NCI-H226 (cell line): ENCODE measurements at places on chromosomes 6 and 20.

- no peak for DNase-seq
Observed at GRCh38 chr6:37168163-37168758, 1.7 kb upstream of the PIM1 start.

DNA sequence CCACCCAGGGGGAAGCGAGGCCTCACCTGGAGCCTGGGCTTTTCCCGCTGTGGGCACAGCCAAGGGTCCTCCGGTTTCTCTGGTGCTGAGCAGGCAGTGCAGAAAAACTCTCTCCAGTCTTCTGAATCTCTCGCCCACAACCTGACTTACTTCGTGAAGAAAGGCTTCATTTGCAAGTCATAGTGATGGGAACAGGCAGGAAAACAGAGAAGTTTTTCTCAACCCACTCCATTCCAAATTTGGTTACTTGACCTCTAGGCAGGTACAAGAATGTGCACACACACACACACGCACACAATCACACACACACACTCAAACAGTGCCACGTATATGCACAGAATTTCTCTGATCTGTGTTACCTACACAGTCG is 524.5 kb downstream of the CD83 start:
- no peak for DNase-seq

- no peak for DNase-seq
Observed at GRCh38 chr6:5866547-5867051, 140.1 kb downstream of the NRN1 start.

DNA sequence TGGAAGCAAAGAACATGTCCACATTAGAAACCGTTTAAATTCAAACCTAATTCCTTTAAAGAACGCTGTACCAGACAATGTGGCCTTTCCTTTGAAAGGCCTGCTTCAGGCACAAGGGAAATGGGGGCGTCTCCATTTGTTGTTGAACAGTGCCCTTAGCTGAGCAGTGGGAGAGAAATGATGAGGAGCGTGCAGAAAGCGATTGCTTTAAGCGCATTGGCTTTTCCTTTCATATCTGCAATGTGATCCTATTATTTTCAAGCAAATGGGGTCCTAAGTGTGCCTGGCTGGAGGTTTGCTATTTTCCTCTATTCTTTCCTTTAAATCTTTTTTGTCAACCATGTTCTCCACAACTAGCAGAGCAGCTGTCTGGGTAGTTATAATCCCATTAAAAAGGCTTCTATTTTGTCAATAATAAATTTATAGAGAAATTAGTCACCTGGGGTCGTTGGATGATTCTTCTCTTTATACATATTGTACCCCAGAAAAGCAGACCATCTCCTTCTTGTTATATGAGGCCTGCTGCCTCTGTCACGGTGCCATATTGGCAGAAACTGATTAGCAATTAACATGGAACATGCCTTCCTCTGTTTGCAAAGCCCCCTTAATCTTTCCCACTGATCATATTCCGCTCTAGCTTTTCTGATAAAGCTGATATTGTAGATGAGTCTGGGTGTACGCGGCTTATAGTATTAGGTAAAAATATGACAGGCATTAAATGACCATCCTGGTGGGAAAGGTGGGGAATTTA is 151.1 kb upstream of the JAG1 start:
- no peak for DNase-seq
